GM23248 (cell line): ENCODE measurements at places on chromosomes 5 and 9. TPM values are rescaled to one million over a fixed set of nuclear protein-coding genes. Genes with fewer than 3 reads are reported as not detected.
A peak's percentile ranks its signal among the peaks of the same experiment; 100 is the strongest.

DNA sequence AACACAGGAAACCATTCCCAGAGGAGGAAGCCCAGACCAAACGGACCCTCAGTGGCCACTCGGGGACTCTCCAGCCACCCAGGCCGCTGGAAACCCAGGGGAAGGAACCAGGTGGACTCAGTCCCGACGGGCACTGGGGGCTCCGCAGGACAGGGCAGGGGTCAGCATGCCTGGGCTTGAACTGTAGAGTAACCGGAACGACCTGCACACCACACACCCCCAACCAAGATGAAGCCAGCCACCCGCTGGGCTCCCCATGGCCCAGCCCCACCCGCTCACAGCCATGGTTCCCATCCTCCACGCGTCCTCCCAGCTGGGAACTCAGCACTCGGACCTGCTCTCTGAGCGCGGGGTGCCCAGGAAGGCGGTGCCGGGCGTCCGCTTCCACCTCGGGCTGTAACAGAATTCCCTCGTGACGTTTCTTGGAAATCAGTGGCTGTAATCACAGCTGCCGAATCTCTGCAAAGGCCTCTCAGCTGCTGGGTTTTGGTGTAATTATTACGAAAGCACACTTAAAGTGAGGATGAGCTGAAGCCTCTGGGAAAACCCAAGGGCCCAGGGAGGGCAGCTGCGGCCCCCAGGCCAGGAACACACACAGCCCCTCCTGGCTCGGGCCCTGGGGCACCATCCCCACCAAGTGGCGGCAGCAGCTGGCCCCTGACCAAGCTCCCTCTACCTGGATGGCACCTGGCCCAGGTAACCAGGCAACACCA lies 13.8 kb downstream of the NACC2 start:
- no peak for DNase-seq

GRCh38 chr5:32780508-32780919 lies 69.4 kb downstream of the NPR3 start:
- peak; percentile 11 for DNase-seq

DNA sequence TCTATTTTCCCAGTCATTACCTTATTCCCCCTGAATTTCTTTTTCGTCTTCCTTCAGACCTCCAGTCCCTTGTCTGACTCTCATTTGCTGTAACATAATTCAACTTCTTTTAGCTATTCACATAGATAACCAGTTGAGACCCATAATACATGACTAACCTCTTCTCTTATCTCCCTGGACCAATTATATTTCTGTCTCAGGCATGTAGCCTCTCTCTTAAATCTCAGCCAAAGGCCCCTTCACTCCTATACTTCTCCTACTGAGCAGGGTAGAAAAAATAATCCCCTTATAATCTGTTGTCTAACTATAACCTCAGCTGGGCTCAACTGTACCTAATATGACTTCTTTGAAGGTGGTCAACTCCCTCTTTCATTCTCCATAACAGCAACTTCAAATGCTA lies 20.9 kb downstream of the RANBP6 start:
- DNase-seq: no peak

GRCh38 chr9:87673446-87674120 lies 52.3 kb upstream of the CTSL start:
- no peak for DNase-seq

DNA sequence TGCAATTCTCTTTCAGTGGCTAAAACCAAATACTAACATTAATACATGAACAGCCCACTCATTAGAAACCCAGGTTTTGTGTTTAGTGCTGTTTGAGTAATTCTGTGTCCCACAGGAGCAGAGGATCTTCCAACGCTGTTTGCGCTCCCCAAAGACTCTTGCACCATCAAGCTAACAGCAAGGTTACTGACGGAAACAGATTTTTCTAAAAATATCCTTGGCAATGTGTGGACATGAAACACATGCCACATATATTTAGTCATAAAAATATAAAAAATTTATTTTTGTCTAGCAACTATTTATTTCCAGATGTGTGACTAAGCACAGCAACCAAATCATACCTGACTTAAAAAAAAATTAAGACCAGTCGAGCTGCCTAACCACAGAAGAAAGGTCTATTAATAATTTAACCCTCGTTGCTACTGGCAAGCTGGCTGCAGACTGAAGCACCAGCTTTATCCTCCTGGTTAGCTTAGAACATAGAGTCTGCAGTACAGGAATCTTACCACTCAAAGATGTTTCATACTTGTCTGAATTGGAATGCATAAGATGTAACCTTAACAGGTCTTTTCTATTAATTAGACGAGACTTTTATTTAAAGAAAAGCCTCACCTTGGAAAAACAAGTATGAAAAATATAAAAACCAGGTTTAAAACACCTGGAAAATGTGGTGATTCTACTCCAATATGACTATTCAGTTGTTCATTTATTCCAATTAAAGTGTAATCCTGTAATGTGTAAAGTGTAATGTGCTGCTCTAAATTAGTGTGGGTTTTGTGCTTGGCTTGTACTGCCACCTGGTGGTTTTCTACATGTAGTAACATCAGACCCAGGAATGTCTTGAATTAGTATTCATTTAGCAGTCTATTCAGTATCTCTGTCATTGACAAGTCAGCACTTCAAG lies 272.5 kb downstream of the EPB41L4A start:
- DNase-seq: peak; percentile 95

- no peak for DNase-seq
Measured at GRCh38 chr5:125914471-125914870, 508.7 kb upstream of the GRAMD2B start.

DNA sequence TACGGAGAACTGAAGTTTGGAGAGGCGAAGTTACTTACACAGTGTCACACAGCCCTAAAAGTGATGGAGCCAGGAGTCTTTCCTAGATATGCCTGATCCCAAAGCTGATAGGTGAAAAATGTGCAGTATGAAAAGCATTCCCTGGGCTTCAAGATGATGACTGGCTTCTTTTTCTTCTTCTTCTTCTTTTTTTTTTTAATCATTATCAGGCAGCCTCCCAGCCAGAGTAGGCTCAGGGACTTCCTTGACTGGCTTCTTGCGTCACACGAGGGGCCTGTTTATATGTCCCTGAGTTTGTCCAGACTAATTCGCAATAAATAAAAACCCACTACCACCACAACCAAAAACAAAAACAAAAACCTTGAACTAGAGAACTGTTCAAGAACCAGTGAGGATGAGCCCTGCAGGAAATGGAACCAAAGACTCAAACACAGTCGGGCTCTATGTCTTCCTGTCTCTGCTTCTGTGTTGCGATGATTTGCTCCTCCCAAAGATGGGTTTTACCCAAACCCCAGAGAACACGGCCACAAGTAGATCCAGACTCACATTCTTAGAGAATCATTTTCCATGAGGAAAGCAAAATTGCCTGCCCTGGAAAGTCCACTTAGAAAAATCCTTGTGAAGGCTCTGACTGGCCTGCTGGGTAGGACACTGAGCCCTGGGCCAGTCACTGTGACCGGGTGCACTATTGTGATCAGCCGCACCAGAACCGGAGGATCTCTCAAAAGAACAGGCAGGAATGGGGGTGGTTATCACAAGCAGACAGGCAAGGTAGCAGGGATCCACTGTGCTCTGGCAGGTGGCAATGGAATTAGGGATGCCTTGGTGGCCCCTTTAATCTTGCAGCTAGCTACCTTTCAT lies 38.0 kb upstream of the ADAM19 start:
- no peak for DNase-seq

Gene ECSCR
- polyA plus RNA-seq: 0.41 and 0.49 TPM in 2 replicates

DNA sequence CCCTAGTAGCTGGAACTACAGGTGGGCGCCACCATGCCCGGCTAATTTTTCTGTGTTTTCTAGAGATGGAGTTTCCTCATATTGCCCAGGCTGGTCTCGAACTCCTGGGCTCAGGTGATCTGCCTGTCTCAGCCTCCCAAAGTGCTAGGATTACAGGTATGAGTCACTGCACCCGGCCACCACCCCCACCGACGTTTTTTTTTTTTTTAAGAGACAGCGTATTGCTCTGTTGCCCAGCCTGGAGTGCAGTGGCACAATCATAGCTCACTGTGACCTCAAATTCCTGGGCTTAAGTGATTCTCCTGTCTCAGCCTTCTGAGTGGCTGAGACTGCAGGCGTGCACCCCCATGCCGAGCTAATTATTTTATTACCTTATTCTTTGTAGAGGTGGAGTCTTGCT lies 38.2 kb downstream of the WDR70 start:
- DNase-seq: no peak

GRCh38 chr9:87516222-87516925 lies 18.7 kb downstream of the DAPK1 start:
- peak; percentile 4 for DNase-seq

- no peak for DNase-seq
Measured at GRCh38 chr5:131942016-131942415, 3.4 kb downstream of the MEIKIN start.

DNA sequence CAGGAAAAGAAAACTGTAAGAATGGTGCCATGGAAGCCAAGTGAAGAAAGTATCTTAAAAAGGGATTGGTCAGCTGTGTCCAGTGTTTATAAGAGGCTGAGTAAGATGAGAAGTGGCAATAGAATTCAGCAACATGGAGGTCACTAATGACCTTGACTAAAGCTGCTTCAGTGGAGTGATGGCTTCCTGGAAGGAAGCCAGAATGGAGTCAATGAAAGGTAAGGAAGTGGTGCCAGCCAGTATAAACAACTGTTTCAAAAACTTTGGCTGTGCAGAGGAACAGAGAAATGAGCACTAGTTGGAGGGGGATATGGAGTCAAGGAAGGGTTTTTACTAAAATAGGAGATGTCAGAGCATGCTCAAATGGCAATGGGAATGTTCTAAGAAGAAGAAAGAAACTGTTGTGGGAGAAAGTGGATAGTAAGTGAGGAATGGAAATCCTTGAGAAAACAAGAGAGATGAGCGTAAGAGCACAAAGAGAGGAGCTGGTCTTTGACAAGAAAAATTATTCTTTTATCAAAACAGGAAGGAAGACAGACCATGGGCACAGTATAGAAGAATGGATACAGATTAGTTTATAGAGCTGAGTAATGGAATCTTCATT lies 11.1 kb upstream of the NRG2 start:
- no peak for DNase-seq

Gene PLCXD3
- 0.09 and 0.13 TPM in 2 replicates for polyA plus RNA-seq

- DNase-seq: peak; percentile 81
Measured at GRCh38 chr9:85215961-85216360, 525.8 kb downstream of the AGTPBP1 start.

Gene FAM240B
- polyA plus RNA-seq: not detected in 2 replicates

GRCh38 chr5:150492621-150493020 lies 15.3 kb upstream of the NDST1 start:
- peak; percentile 94 for DNase-seq

DNA sequence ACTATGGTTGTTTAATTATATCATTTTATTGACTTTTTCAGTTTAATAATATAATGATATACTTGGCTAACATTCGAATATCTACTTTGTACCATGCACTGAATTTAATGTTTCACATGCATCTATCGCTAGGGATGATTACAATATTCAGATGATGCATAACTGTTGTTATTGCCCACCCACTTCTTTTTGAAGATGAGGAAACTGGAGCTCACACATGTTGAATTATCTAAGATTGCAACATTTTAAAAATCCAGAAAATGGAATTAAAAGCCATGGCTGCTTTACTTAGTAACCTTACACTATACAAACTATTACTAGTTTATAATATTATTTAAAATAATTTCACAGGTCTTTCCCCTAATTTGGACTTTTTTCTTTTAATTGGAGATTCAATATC lies 171.7 kb downstream of the TLR4 start:
- DNase-seq: no peak

Gene ARL14EPL
- not detected in 2 replicates for polyA plus RNA-seq

Gene PDE4D
- polyA plus RNA-seq: 4.1 and 4.3 TPM in 2 replicates

Gene AK1
- polyA plus RNA-seq: 157 and 159 TPM in 2 replicates

Gene AHRR
- polyA plus RNA-seq: 11.9 and 13.2 TPM in 2 replicates

Gene TLR4
- 5.1 TPM in 2 replicates for polyA plus RNA-seq

- DNase-seq: no peak
Measured at GRCh38 chr5:61069150-61069549, 93.1 kb downstream of the SMIM15 start.

GRCh38 chr9:122236681-122237080 lies 7.9 kb upstream of the LHX6 start:
- peak; percentile 53 for DNase-seq

- DNase-seq: no peak
Measured at GRCh38 chr5:168273056-168273980, 18.1 kb upstream of the WWC1 start.

GRCh38 chr9:109421026-109421970 lies 76.8 kb downstream of the PTPN3 start:
- no peak for DNase-seq

Gene ACTL7B
- not detected in 2 replicates for polyA plus RNA-seq

GRCh38 chr5:82917584-82917983 lies 159.6 kb downstream of the TMEM167A start:
- DNase-seq: no peak

- DNase-seq: no peak
Measured at GRCh38 chr5:81925009-81925408, 46.8 kb upstream of the ATG10 start.

DNA sequence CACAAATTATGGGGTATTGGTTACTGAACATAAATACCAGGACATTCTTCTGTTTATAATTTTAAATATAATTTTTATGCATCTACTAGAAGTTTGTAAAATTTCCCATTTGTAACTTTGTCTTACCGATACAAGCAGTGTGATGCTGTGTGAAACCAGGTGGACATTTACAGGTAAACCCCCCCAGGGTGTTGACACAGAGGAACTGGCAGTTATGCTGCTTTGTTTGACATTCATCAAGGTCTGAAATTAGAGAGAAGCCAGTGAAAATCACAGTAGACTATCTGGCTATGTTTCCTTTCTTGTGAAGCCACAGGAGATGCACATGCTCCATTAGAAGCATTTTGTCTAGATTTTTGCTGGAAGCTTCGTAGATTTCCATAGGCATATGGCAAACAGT lies 190.9 kb downstream of the SLC12A2 start:
- DNase-seq: no peak

DNA sequence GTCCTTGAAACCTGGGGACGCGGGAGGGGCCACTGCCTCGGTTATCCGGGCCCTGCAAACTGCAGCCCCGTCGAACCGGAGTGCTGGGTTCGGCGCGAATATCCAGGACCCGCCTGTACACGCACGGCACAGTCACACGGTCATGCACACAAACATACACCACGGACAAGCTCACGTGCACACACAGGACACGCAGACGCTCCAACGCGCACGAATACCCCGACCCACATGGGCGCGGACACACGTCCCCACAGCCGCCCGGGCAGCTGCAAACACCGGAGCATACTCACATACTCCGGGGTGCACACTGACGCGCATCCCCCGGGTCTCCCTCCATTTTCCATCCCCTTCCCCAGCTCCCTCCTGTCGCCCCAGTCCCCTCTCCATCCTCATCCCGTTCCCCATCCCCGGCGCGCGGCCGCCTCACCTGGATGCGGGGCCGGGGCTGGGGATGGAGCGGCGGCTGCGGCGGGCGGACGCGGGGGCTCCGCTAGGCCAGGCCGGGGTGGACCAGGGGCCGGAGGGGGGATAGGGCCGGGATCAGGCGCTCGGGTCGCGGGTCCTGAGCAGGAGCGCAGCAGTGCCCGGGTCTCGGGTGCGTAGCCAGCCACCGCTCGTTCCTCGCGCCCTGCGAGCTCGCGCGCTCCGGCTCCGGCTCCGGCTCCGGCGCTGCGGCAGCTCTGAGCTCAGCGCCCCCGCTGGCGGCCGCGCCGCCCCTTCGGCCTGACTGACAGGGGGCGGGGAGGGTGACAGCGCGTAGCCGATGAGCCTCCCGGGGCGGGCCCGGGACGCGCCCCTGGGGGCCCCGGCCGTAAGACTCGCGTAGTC lies at the start of the genes EIF4E1B and SNCB:
Gene EIF4E1B, plus strand, starts transcription at position 823 of the 828 bp plus-strand sequence. CDS start 12,113 bp downstream, outside the sequence.
Gene SNCB, minus strand, starts transcription at position 682 of the 828 bp plus-strand sequence. CDS start 880 bp downstream, outside the sequence.
- DNase-seq: peak; percentile 75

- peak; percentile 91 for DNase-seq
Measured at GRCh38 chr5:35884191-35884769, 27.6 kb downstream of the IL7R start.

GRCh38 chr5:56434986-56435385 lies 201.9 kb upstream of the ANKRD55 start:
- DNase-seq: no peak

- DNase-seq: no peak
Measured at GRCh38 chr9:2525147-2525546, 96.4 kb upstream of the VLDLR start.

Gene TIMD4
- not detected in 2 replicates for polyA plus RNA-seq
